ENCODE measurements at places on chromosomes 1 and 21.

DNA sequence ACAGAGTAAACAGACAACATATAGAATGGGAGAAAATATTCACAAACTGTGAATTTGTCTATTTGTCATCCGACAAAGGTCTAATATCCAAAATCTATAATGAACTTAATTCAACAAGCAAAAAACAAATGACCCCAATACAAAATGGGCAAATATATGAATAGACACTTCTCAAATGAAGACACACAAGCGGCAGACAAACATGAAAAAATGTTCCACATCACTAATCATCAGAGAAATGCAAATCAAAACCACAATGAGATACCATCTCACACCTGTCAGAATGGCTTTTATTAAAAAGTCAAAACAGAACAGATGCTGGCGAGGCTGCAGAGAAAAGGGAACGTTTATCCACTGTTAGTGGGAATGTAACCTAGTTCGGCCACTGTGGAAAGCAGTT, 72.7 kb downstream of the SMYD3 start:
- no peak for DNase-seq

GRCh38 chr1:3672231-3672970, 20.1 kb downstream of the TP73 start:
- no peak for DNase-seq

GRCh38 chr1:244318512-244318911, 133.2 kb downstream of the ADSS2 start:
- no peak for DNase-seq

- no peak for DNase-seq
Observed at GRCh38 chr1:219744652-219745469, 132.0 kb upstream of the ZC3H11B start.

DNA sequence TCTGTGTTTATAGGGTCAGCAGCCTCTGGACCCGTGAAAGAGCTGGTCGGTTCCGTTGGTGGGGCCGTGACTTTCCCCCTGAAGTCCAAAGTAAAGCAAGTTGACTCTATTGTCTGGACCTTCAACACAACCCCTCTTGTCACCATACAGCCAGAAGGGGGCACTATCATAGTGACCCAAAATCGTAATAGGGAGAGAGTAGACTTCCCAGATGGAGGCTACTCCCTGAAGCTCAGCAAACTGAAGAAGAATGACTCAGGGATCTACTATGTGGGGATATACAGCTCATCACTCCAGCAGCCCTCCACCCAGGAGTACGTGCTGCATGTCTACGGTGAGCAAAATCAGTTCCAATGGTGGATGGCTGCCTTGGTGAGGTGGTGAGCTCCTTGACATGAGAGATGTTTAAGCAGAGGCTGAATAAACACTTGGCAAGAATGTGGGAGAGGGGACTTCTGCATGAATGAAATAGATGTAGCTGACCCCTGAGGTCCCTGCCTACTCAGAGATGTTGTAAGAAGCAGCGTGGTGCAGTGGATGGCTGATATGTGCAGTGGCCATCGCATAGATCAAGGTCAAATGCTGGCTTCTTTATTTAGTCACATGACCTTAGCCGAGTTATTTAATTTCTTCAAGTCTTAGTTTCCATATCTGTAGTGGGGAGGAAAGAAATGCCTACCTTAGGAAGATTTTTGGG, 9.3 kb downstream of the SLAMF7 start:
- no peak for DNase-seq

DNA sequence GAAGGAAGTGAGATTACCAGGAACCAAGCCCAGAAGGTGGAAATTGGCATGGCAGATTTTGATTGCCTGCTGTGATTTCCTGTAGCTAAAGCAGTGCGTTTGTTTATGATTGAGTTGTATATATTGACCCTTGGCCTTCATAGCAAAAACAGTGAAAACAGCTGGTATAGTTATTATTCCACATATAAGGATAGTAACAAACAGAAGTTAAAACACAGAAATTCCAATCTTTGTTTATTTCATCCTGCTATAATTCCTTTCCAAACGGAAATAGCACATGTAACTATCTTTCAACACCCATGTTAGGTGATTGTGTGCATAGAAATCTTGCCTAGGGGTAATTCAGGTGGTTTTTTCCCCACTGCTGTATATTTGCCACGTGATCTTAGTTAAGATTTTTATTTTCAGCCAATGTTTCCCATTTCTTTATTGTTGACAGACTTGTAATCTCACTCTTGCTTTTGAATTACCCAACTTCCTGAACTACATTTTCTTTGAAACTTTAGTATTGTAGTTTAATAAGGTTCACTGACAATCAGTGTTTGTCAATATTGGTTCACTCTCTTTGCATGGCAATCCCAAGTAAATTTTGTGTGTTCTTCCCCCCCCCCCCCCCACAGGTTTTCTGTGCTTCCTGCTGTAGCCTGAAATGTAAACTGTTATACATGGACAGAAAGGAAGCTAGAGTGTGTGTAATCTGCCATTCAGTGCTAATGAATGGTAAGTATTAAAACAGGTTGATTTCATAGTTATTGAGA, 102.7 kb downstream of the CC2D1B start:
- no peak for DNase-seq

- DNase-seq, result no peak
Observed at GRCh38 chr21:44279354-44280260, 6.1 kb upstream of the AIRE start.
